Stimulated activated CD4-positive, alpha-beta T cell treated with anti-CD3 and anti-CD28 coated beads, Interleukin-4, amount 100 ng/mL, for 24 hours (primary cell): ENCODE measurements at places on chromosomes 13 and 19.
A peak's percentile ranks its signal among the peaks of the same experiment; 100 is the strongest.

DNA sequence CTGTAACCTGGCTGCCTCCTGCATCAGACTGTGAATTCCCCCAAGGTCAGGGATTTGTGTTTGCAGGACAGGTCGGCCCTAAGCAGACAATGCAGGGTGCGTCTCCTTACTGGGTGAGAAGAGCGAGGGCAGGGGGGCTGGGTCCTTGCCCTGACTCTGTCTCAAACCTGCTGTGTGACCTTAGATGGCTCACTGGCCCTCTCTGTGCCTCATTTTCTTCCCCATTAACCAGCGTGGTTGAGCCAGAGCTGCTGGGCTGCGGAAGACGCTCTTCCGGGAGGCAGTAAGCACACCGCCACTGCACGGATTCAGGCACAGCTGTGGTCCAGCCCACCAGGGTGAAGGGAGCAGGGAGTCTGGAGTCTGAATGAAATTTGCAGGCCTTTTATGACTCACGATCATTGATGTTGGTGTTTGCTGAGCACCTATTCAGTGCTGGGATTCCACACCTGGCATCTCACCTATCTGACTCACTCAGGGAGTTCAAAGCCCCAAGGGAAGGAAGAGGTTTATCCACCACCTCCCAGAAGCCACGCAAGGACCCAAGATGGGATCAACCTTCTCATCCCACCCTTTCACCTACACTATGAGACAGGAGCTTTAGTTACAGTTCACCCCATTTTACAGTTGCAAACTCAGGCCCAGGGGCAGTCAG is 2.5 kb downstream of the AKT1S1 start:
- DNase-seq = no peak

- no peak for DNase-seq
These were observed 33.6 kb upstream of the FNDC3A start for GRCh38 chr13:48942131-48942530.

GRCh38 chr13:48829536-48829935 is 146.2 kb upstream of the FNDC3A start:
- no peak for DNase-seq

DNA sequence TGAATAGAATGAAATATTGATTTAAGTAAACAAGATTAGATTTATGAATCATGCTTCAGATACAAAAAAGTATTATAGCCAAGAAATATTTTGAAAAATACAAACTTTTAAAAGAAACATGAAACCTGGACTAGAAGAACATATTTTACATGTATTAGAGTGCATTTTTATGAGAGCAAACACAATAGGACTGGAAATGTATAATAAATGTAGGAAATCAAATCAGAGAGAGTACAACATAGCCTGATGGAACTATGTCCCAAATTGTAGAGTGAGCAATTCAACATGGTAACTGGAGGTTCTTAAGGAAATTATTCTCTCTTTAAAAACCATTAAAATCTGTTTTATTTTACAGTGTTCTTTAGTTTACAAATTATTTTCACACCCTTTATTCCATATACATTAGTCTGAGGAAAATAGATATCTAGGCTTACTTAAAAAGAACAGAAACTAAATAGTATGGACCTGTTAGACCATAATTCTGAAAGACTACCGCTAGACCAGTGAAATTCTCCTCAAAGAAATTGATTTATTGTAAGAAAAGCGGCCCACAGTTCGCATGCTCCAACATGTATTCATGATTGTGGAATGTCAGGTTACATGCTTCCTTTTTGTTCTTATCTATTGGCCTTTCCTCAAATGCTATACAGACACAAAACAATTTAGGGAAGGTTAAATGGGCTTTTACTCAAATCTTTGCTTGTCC is 1526.5 kb upstream of the SLC10A2 start:
- no peak for DNase-seq

DNA sequence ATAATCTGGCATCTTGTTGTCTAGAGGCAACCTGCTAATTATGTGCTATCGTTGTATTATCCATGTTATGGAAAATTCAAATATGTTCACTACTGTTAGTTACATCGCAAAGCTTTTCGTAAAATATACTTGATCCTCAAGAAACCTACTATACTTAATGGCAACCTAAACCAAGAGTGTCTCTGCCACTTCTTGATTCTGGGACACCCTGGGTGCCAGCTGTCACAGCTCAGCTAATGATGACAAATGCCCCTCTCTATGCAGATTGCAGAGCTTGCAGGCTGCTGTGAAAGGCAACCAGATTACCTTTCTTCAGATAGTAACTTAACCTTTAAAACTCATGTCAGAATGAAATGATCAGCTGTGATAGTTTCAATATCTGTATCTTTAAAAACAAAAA is 8.9 kb upstream of the MAB21L1 start:
- no peak for DNase-seq

DNA sequence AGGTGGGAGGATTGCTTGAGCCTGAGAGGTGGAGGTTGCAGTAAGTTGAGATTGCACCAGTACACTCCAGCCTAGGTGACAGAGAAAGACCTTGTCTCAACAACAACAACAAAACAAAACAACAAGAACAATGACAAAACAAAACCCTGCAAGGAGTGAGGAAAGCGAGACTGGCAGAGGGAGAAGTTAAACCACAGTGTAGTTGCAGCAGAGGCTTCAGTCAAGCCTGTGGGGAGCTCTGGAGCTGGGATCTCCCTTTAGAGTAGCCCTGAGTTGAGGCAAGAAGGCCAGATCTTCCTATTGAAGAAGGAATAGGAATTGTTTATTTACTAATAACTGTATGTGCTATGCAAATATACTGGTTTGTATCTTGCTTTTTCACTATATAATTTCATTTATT is 25.3 kb upstream of the RNASEH2B start:
- no peak for DNase-seq

DNA sequence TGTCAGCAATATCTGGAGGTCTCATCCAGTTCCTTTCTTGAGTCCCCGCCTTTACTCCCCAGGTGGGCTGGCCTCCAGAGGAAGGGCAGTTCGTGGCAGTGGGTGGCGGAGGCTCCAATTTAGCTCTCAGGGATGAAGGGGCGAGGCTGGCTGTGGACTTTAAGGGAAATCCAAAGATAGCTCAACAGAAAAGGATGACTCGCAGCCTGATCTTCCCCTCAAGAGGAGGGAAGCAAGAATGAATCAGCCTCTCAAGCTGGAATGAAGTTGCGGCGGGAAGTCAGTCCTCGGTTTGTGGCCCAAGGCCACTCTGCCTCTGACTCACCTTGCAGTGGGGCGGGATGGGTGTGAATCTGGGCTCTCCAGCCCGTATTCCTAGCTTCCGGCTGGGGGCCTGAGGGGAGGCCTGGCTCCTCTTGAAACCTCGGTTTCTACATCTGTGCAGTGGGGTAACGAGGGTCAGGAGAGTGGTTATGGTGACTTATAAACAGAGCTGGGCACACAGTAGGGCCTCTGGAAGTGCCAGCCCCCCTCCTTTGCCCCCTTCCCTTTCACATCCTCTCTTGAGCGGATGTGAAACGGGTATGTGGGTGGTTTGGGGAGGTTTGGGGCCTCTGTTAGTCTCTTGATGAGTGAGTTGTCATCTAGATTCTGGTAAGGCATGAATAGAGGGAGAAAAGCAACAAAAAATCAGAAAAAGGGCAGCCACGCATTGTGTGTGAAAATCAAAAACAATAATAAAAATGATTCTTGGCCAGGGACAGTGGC is 10.5 kb upstream of the SMG9 start:
- peak; percentile 88 for DNase-seq
